Prostate gland (tissue), 2 donors: ENCODE measurements at places on chromosomes 6 and 20. TPM values are rescaled to one million over a fixed set of nuclear protein-coding genes. Genes with fewer than 3 reads are reported as not detected.

The KIF6 gene
- 0.09 TPM for total RNA-seq

The TNNC2 gene
- 3.0 TPM for total RNA-seq

The HFE gene
- 8.9 TPM for total RNA-seq

The TSBP1 gene
- 0.45 TPM for total RNA-seq

The DOK5 gene
- 0.14 TPM for total RNA-seq

The PHACTR1 gene
- 4.3 TPM for total RNA-seq

The FAM217A gene
- total RNA-seq = 1.7 TPM

The BEND6 gene
- total RNA-seq = 0.32 TPM
